ENCODE measurements at places on chromosomes 1 and 21.

DNA sequence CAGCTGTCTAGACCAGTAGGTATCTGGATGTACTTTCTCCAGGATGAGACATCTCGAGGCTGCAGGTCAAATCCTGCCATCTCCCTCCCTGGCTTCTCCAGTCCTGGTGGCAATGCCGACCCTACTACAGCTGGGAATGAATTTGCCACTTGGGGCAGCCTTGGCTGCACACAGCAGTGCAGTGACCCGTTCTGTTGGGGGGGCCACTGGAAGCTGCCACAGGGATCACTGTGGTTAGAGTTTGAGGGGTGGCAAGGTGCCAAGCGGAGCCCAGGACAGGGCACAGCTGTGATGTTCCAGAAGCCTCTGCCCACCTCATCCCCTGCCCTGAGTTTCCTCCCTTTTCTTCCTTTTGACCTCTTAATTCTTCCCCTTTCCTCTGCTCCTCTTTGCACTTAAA, 17.1 kb downstream of the COL6A2 start:
- DNase-seq: no peak

- DNase-seq: no peak
Observed at GRCh38 chr1:183372586-183373230, 45.5 kb downstream of the NMNAT2 start.

DNA sequence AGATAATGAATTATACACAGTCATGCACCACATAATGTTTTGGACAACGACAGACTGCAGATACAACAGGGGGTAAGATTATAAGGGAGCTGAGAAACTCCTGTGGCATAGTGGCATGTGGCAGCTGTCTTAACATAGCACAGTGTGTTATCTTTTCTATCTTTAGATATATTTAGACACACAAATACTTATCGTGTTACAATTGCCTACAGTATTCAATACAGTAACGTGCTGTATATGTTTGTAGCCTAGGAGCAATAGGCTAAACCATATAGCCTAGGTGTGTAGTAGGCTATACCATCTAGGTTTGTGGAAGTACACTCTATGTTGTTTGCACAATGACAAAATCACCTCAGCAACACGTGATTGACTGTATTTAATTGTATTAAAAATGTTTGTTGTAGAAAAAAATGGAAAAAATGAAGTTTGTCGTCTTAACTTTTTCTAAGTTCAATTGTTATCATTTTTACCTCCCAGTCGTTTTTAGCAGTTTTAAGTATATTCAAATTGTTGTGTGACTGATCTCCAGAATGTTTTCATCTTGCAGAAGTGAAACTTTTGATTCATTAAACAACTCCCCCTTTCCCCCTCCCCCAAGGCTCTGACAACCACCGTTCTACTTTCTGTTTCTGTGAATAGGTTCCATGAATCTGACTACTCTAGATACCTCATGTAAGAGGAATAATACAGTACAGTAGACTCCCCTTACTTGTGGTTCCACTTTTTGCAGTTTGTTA, 351.0 kb upstream of the B3GALT2 start:
- DNase-seq: no peak

DNA sequence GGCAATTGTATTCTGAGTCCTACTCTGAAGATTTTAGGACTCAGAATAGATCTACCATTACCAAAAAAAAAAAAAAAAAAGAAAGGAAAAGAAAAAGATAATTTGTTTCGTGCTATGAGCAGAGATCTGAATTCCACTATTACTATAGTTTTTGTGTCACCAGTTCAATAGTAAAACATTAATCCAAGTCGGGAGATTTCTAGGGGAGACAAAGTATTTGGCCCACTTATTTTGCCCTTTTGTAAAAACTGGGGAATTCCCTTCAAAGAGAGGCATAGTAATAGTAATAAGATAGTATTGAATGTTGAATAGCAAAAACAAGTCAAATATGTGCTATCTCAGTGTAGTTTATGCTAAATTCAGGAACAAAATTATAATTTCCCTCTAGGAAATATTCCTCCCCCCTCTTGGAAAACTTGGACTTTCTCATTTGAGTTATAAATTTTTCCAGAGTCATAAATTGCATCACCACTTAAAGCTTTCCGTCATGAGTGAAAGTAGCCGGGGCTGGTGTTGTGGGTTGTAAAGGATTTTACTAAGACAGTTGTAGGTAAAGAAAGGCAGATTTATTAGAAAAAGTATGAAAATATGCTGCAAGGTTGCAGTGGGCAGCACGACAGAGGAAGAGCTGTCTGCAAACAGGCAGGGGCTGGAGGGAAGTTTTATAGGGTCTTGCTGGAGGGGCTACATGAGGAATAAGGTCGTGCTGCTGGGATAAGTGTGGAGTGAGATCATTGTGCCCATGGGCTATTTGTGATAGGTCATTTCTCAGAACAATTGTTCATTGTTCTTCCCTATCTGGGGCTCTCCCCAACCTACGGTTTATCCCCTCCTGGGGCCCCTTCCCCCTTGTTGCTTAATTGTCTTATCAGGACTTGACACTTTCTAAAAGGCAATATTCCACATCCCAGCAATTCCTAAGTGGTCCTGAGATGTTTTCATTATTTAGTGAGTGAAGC, 1009.9 kb downstream of the PLA2G4A start:
- no peak for DNase-seq

Data from AG09319 (cell line).